NK-92 treated with Interleukin-12 subunit alpha and Interleukin-12 subunit beta, amount 100 ng/mL, for 24 hours (cell line): ENCODE measurements at places on chromosomes 6 and 20.

- no peak for DNase-seq
Observed at GRCh38 chr20:44598423-44599305, 16.3 kb downstream of the PKIG start.

GRCh38 chr6:84462698-84463097 is 235.3 kb upstream of the CEP162 start:
- DNase-seq, result no peak

DNA sequence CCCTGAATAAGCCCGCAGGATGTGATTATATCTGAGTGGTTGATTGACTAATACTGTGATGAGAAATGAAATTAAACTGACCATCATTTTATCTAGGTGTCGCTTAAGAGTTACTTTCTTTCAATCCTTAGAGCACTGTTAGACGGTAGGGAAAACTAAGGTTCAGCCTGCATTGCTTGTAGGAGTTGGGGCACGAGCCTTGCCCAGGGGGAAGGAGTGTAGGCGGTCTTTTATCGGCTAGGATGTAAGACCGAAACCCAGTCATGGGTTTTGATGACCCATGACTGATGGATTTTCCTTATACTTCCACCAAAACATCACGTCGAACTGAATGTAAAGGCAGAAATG is 392 bp upstream of the TASP1 start:
- no peak for DNase-seq

- DNase-seq, result no peak
Observed at GRCh38 chr6:136927292-136927691, 5.2 kb downstream of the SLC35D3 start.

DNA sequence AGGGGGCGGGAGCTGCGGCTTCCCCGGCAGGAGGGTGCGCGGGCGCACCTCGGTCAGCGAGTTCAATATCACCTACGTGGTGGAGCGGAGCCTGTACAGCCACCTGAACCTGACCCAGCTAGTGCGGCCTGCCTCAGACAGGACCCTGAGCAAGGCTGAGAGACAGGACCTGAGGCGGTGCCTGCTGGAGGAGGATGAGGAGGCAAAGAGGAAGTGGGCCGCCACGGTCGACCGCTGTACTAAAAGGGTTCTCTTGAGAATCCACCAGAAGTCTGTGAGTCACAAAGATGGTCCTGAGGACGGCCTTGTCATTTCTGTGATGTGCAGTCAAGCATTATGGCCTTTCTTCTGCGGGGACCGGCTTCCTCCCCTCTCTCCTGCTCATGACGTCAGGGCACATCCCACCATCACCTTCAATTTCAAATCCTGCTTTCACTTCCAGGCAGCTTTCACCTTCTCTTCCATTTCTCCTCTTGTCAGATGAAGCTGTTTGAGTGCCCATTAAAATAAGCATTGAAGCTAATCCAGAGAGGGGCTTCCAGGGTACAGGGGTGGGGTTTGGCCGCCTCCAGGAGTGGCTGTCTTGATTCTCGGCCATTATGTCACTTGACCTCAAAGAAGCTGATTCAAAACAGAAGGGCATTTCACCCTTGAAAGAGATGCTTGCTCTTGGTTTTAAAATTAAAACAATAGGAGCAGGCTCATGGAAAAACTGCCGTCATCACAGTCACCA is 177.6 kb downstream of the SASH1 start:
- no peak for DNase-seq

DNA sequence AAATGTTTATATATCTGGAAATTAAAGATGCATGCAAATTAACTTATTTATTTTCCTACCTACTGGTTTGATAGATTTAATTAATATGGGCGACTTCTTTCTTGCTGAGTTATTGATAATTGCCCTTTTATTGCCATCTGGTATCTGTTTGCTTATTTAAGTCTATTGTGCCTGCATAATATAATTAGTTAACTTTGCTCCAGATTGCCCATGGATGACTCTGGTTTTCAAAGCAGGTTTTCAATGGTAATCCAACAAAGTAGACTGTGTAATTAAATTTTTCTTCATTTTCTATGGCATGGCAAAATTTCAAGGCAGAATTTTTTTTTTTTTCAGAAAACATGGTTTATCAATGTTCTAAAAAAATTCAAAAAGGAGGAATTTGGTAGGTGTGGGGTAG is 1092.0 kb downstream of the GRIK2 start:
- DNase-seq, result no peak

GRCh38 chr6:151180330-151181048 is 59.3 kb upstream of the AKAP12 start:
- DNase-seq, result no peak

DNA sequence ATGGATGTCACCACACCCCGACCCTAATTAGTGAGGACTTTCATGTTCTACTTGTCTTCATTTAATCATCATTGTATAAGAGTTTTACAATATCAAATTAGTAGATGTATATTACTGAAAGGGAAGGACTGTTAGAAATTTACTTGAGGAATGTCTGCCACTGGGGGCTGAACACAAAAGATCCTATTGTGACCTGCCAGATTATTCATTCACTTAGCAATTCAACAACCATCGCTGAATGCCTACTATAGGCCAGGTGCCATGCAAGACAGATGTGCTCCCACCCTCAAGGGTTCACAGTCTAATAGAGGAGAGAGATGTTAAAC is 8.0 kb upstream of the RBCK1 start:
- DNase-seq, result no peak

GRCh38 chr6:11353921-11354389 is 121.5 kb upstream of the NEDD9 start:
- no peak for DNase-seq

DNA sequence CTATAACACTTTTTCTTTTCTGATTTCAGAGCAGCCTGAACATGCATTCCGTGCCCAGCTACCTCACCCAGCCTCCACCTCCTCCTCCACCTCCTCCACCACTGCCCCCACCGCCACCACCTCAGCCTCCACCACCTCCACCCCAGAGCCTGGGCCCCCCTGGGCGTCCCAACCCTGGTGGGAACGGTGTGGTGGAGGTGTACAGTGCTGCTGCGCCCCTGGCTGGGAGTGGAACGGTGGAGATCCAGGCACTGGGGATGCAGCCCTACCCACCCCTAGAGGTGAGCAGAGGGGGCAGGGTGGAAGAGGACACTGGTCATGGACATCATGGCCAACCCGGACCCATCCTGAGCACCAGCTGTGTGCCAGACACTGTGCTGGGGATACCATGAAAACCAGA is 21.3 kb downstream of the ZNF341 start:
- no peak for DNase-seq
